Cerebellar cortex (tissue), 1 donor: ENCODE measurements at places on chromosomes 3 and 15.
A peak's percentile ranks its signal among the peaks of the same experiment; 100 is the strongest.

GRCh38 chr3:187951452-187952190 lies 202.3 kb upstream of the LPP start:
- no peak for DNase-seq

- no peak for DNase-seq
Observed at GRCh38 chr3:153856932-153857331, 264.3 kb upstream of the ARHGEF26 start.

DNA sequence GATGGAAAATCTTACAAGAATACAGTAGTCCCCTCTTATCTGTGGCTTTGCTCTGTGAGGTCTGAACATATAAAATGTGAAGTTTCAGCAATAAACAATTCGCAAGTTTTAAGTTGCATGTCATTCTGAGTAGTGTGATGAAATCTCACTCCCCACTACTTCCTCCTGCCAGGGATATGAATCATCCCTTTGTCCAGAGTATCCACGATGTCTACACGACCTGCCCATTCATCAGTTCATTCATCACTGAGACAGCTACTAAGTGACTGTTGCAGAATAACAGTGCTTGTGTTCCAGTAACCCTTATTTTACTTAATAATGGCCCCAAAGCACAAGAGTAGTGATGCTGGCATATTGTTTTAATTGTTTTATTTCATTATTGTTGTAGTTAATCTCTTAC lies 489.2 kb upstream of the UBE2E2 start:
- DNase-seq = no peak

DNA sequence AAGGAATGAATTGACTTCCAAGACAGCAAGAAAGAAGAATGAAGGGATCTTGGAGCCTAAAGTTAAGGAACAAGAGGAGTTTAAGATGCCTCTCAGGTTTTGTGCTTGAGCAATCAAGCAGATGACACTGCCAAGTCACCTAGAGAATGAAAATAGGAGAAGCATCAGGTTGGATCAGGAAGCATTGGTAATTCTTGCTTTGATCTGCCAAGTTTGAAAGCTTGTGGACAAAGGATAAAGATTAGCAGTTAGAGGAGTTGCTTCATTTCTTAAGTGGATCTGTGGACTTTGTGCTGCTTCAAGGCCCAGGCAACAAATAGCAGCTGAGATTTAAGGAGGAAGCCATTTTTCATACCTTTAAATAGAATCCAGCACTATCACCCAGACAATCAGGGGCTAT lies 35.6 kb downstream of the FRMD5 start:
- no peak for DNase-seq

DNA sequence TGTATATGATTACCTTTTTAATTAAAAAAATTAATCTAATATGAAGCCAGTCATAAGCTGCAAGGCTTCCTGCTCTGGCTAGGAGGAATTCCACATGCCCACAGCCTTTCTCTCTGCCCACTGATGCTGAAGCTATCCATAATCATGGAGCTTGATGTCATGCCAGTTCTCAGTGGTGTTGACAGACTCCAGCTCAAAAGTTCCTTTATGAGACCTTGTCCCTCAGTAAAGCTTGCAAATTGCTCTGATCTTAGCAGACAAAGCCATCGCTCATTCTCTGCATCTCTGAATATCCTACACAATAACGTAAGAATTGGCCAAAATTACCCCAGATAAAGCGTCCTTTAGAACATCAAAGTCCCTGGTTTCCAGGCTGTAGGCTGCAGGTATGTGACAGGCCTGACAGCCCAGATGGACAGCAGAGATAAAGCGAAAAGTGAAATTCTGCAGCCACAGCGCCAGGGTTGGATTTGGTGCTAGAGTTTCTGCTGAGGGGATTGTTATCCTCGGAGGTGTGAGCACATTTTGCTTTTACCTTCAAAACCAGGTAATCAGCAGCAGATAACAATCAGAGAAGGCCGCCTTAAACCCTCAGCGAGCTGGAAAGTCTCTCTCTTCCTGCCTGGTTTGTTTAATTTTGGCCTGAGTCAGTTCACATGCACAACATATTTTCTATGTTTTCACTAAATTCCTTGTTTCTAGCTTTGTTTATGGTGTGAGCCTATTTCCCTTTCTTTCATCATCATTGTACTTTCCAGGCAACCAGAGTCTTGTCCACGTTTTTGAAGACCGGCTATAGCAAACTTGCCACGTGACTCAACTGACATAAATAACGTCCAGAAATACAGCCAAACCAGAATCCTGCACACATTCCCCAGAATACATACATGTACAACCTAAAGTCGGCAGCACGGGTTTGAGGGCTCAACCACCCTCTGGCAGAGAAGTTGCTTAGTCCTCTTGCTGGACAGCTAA lies 36.6 kb upstream of the ALDH1A3 start:
- DNase-seq = no peak

- no peak for DNase-seq
Observed at GRCh38 chr15:44698641-44699040, 12.5 kb downstream of the PATL2 start.

- DNase-seq = peak; percentile 88
Observed at GRCh38 chr3:85360742-85361387, 402.1 kb downstream of the CADM2 start.

- no peak for DNase-seq
Observed at GRCh38 chr3:142650001-142650693, 54.0 kb downstream of the PLS1 start.

GRCh38 chr3:119333773-119334509 lies 39.8 kb downstream of the ARHGAP31 start:
- DNase-seq = no peak

DNA sequence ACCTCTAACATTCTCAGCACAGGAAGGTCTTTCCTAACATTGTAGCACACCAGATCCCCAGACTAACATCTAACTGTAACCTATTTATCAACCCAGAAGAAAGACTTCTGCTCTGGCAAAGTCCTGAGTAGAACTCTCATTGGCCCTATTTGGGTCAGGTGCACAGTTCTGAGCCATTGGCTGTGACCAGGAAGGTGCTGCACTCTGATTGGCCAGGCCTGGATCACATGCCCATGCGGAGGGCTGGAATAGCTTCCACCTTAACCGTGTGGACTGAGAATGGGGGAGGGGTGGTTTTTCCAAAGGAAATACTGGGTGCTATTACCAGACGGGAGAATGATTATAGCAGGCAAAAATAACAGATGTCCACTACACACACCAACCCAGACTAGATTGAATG lies 11.5 kb downstream of the FEZF2 start:
- DNase-seq = no peak

DNA sequence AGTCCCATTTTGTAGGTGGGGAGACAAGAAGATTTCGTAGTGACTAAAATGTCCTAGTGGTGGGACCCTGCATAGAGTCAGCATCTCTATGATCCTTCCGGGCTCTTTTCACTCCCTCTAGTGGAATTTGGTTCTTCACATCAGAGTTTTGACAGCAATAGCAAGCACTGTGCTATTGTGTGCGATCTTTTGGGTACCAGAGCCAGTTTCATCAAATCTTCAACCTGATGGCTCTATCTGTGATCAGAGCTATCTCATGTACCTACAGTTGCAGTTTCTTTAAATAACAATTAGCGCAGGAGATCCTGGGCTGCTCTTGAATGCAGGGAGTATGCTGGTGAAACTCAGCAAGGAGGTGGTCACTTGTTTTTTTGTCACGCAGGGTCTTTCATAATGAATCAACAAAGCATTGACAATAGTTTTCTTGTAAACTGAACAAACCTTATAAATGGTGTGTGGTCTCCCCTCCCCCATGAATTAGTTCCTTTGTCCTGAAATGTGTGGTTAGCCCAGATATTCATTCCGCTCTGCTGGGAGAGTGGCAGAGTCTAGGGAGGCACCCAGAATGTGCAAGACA lies 257.2 kb upstream of the SOX2 start:
- DNase-seq = no peak

GRCh38 chr15:67863442-67863987 lies 23.7 kb upstream of the RNU6-1 start:
- peak; percentile 74 for DNase-seq
